ENCODE measurements at places on chromosomes 6 and 20.

DNA sequence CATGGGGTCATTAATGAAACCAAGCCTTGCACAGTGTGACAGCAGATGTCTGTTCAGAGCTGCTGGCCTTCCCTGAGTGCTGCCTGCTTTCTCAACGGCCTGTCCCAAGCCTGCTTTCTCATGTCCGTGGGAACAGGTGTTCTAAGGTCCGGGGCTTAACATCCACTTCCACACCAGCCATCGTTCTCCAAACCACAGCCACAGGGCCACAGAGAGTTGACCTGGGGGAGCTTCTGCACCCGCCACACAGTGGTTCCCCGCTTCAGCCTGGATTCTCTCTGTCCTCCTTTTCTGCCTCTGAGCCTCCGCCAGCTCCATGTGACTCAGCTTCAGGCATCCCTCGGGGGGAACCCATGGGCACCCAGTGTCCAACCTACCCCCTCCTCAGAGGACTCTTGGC is 26.9 kb upstream of the PPP1R3G start:
- DNase-seq, result no peak

DNA sequence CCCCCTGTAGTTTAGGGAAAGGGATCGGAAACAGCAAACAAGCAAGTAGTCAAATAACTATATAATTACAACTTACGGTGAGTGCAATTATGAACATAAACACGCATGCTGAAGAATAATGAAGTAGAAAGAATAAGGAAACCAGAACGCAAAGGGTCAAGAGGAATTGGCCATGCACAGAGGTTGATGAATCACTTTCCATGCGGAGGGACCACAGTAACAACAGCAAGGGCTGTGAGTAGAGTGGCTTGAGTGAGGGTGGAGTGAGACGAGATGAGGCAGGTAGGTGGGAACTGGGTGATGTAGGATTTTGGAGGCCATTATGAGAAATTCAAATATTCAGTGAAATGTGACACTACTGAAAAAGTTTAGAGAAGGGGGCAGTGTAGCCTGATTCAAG is 112.2 kb upstream of the LAMP5 start:
- DNase-seq, result no peak

- peak; percentile 17 for DNase-seq
Measured at GRCh38 chr20:41248368-41249024, 69.0 kb downstream of the ZHX3 start.

DNA sequence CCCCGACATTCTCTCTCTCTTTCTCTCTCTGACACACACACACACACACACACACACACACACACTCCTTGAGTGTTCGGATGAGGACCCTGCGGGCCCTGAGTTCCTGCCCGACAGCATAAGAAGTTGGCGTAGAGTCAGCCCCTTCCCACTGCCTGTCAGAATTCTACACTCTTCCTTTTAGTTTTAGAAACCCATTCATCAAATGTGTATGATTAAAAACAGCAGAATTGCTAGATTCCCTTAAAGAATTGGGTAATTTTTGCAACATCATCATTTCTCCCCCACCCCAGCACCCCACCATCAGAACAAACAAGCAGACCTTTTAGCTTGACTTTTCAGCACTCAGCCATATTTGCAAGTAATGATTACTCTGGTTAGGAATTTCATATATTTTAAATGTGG is 322.8 kb downstream of the FARS2 start:
- DNase-seq, result no peak

DNA sequence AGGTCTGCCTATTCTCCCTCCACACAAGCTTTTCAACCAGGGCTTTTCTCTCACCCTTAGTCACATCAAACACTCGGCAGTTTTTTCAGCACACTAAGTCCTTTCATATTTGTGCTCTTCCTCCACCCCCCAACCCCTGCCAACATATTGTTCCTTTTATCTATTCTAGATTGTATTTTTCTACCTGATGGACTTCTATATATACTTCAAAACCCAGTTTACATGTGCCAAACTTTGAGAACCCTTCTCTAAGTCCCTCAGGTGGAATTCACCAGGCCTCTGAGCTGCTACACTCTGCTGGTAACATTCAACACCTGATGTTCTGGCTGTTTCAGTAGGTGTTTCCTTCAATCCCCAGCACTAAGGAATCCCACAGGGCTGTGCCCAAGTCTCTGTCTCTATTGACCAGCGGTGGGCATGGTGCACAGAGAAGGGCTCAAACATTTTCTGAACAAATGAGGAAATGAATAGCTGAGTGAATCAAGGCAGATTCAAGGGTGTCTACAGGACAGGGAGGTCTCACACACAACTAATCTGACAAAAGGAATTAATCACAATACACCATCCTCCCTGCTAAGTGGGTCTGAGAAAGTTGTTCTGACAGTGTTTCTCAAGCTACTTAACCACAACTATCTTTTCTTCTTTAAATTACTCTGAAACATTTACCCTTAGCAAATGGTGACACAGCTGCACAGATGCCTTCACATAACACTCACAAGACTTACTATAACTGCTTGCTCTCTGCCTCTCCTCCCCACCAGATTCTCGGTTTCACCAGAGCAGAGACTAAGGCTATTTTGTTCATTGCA is 166.5 kb downstream of the TSHZ2 start:
- DNase-seq, result no peak

- no peak for DNase-seq
Measured at GRCh38 chr20:33944914-33945313, 48.8 kb upstream of the RALY start.

DNA sequence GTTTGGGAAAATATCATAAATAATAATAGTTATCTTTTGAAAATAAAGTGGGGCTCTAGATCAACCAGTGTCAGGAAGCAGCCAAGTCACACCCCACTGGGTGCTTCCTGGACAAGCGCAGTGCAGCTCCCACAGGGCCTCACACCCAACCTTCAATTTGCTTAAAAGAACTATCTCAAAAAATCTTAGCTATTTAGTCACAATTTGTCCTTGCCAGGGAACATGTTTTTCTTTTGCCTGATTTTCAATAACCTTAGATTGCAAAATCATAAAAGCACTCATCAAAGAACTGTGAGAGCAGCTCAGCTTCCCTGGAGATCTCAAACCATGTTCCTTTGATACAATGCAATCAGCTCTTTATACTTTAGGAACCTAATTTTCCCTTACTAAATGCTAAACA is 1.6 kb upstream of the NCOA7 start:
- DNase-seq, result peak; percentile 13

- no peak for DNase-seq
Measured at GRCh38 chr6:14309951-14310445, 192.4 kb downstream of the CD83 start.

DNA sequence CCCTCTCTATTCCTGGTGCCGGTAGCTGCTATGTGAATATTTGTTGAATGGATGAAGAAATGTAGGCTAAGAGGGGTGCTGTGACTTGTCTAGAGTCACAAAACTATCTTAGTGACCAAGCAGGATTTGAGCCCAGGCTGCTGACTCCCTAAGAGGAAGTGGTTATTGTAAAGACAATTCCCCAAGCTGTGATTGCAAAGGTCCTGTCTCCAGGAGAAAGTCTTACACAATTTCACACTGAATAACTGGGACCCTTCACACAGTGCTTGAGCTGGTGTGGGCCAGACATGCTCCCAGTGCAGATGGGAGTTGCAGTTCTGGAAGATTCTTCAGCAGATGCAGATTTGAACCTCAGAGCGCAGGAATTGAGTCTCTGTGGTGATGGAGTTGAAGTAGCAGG is 38.1 kb downstream of the IYD start:
- DNase-seq, result no peak

GRCh38 chr20:37816726-37817125 is 86.2 kb upstream of the VSTM2L start:
- no peak for DNase-seq

GRCh38 chr6:42251911-42252637 is 34.4 kb upstream of the MRPS10 start:
- peak; percentile 60 for DNase-seq

GRCh38 chr6:148934961-148935360 is 188.1 kb downstream of the UST start:
- DNase-seq, result no peak

GRCh38 chr6:105374010-105374420 is 28.9 kb downstream of the PREP start:
- no peak for DNase-seq

- DNase-seq, result no peak
Measured at GRCh38 chr20:3728354-3728753, 4.1 kb upstream of the HSPA12B start.

- DNase-seq, result no peak
Measured at GRCh38 chr6:129882510-129883023, 21.5 kb upstream of the TMEM244 start.

DNA sequence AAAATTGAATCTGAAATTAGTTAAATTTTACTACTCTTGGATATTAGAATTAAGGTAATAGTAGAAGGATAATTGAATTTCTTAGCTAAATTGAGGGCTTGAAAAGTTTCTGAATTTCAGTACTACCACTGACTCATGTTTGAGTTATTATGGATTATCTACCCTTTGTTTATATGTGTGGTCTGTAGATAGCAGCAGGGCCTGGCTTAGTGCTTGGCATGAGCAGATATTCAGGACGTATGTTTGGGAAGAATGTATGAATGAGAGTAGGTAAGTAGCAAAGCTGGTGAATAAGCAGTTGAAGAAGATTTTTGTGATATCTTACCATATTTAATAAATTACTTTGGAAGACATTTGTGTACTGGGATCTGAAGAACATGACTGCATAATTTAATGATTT is 152.7 kb downstream of the MACROD2 start:
- DNase-seq, result no peak

DNA sequence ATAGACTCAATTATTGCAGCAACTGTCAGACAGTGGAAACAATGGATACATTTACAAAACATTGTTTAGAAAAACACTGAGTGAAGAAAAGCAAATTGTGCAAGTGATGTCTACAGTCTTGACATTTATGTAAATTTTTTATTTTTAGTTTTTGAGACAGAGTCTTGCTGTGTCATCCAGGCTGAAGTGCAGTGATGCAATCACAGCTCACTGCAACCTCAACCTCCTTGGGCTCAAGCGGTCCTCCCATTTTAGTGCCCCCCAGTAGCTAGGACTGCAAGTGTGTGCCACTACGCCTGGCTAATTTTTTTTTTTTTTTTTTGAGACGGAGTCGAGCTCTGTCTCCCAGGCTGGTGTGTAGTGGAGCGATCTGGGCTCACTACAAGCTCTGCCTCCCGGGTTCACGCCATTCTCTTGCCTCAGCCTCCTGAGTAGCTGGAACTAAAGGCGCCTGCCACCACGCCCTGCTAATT is 9.7 kb downstream of the CNBD2 start:
- no peak for DNase-seq

DNA sequence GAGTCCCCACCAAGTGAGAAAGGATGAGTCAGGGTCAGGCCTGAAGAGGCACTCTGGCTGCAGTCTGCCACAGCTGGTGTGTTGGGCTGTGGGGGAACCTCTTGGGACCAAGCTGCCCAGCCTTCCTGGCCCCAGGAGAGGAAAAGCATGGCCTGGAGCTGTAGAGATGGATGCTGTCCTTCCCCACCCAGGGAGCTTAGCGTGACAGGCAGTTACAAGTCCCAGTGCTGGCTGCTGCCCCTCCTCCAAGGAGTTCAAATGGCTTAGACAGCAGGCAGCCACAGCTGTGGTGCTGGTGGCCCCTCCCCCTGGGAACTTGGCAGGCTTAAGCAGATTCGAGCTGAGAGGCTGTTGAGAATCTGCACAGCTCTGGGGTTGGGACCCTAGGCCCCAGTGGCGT is 253.2 kb downstream of the PLCB1 start:
- no peak for DNase-seq

DNA sequence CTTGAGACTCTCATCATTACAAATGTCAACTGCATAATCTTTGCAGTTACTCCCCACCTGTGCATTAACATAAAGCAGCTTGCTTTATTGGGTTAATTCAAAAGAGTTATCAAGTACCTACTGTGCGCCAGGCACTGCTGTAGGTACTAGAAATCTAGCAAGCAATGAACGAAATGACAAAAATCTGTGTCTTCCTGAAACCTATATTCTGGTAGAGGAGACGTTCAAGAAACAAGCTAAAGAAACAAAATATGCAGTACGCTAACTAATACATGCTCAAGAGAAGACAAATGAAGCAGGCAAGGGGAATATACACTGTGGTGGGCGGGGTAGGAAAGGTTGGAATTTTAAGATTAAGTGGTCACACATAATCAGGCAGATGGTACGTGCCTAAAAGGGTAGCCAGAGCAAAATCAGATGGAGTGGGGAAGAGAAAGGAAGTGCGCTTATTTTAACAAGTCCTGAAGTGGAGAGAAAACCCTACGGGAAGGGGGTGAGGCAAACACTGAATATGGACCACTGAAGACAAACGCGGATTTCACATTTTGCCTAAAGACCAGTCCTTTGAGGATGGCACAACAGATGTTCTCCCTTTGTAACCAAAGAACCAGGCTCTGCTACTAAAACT is 1.2 kb downstream of the ELOVL2 start:
- no peak for DNase-seq

- no peak for DNase-seq
Measured at GRCh38 chr20:31721408-31722256, 1.0 kb downstream of the BCL2L1 start.
